ENCODE measurements at places on chromosomes 11 and 22. TPM values are rescaled to one million over a fixed set of nuclear protein-coding genes. Genes with fewer than 3 reads are reported as not detected.

- H3K4me3 ChIP-seq, result peak overlapping the region; percentile 66
- H3K27me3 ChIP-seq, result peaks cover 57% of the 10 kb centered on the region
- peak overlapping the region; percentile 88 for H3K27ac ChIP-seq
- H3K36me3 ChIP-seq, result peaks cover 20% of the 10 kb centered on the region
- peaks cover 37% of the 10 kb centered on the region for H3K4me1 ChIP-seq
These were observed 1.2 kb upstream of the TMEM45B start for GRCh38 chr11:129814244-129815014.

The DNAJC4 gene
- 40.8 TPM for total RNA-seq

DNA sequence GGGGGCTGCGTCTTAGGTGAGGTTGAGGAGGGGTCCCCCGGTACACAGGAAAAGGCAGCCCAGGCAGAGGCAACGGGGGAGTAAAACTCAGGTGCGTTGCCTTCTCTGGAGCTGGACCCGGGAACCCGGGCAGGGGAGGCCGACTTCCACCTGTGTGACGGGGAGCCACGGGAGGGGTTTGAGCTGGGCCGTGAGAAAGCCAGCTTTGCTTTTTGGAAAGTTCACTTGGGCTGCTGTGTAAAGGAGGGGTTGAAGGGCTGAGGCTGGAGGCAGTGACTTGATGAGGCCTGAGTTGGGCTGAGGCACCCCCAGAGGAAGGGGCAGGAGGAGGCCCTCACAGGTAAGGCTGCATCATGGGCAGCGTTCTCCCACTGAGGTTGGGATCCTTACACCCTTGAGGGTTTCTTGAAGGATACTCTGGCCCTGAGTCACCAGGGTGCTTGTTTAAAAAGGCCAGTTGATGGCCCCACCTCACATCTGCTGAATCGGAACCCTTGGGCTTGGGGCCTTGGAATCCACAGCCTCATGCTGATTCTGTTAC lies 47.2 kb downstream of the CHRDL2 start:
- DNase-seq, result no peak
- H3K4me1 ChIP-seq, result no peaks in the 10 kb centered on the region
- H3K27ac ChIP-seq, result no peak overlapping the region
- H3K36me3 ChIP-seq, result no peaks in the 10 kb centered on the region
- H3K4me3 ChIP-seq, result no peak overlapping the region
- peaks cover 20% of the 10 kb centered on the region for H3K27me3 ChIP-seq

The POU2AF3 gene
- not detected for total RNA-seq

The OR2AT4 gene
- total RNA-seq, result not detected

DNA sequence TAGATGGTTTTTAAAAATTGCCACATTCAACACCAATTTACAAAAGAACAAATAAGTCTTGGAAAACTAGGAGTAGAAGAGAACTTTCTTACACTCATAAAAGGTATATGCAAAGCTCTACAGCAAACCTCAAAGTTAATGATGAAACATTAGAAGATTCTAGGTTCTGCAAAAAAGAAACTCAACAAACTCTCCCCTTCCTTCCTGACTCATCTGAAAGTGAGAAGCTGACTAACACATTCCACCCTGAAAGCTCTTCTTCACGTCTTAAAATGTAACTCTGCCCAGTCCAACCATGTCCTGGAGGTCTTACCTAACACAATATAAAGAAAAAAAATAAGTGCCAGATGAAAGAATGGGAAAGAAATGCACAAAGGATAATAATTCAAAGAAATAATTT lies 218.9 kb upstream of the ISX start:
- H3K27me3 ChIP-seq, result no peaks in the 10 kb centered on the region
- DNase-seq, result no peak
- H3K27ac ChIP-seq, result no peak overlapping the region
- no peaks in the 10 kb centered on the region for H3K4me1 ChIP-seq
- no peaks in the 10 kb centered on the region for H3K36me3 ChIP-seq

DNA sequence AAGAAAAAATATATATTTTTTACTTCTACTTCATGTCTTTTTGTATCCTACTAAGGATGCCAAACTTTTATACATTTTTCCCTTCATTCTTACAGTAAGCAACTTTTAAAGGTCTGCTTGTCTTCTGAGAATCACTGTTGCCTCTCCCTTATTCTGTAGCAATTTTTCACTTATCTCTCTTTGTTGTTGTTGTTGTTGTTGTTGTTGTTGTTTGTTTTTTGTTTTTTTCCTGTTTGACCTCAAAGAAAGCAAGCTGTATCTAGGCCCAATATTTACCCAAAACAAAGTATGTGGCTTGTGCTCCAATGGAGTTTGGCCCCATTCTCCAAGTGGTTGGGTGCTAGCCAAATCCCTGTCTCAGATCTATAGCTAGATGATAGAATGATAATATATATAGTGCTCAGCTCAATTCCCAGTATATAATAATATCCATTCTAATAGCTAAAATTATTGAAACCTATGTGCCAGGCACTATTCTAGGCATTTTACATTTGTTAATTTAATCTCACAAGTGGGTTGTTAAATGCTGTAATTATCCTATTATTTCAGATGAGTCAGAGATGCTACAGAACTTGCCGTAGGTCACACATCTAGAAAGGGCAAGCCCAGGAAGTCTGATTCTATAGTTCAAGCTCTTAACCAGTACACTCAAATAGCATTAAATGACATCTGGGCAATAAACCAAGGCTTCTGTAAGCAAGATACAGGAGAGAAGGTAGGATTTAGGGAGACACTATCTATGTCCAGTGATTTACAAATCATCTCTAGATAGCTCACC lies 205.1 kb upstream of the PITPNB start:
- no peak overlapping the region for H3K27ac ChIP-seq
- H3K4me3 ChIP-seq, result no peak overlapping the region
- H3K4me1 ChIP-seq, result no peaks in the 10 kb centered on the region
- H3K36me3 ChIP-seq, result no peaks in the 10 kb centered on the region
- no peak for DNase-seq
- peaks cover 8% of the 10 kb centered on the region for H3K27me3 ChIP-seq

The DEPDC7 gene
- 1.1 TPM for total RNA-seq

DNA sequence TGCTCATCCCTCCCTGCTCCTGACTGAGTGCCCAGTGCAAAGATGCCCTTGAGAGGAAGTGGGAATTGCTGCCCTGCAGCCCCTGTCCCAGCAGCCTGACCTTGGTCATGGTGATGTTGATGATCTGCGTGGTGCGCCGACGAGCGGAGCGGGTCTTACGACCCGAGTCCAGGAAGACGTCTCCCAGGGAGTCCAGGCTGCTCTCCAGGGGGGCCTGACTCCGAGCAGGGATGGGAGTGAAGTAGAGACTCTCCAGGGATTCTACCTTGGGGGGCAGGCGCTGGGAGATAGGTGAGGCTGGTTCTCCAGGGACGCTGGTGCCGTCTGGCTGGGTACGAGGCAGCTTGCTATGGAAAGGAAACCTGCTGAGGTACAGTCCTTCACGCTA lies 8.4 kb downstream of the IL18BP start:
- H3K36me3 ChIP-seq, result peaks cover 77% of the 10 kb centered on the region
- H3K27ac ChIP-seq, result no peak overlapping the region
- no peak overlapping the region for H3K4me3 ChIP-seq
- no peaks in the 10 kb centered on the region for H3K27me3 ChIP-seq
- H3K4me1 ChIP-seq, result no peaks in the 10 kb centered on the region

GRCh38 chr22:28812516-28812915 lies 12.1 kb upstream of the XBP1 start:
- H3K27ac ChIP-seq, result peak overlapping the region; percentile 99
- peak overlapping the region; percentile 77 for H3K4me3 ChIP-seq
- peaks cover 85% of the 10 kb centered on the region for H3K4me1 ChIP-seq
- H3K36me3 ChIP-seq, result peaks cover 56% of the 10 kb centered on the region
- DNase-seq, result no peak
- H3K27me3 ChIP-seq, result no peaks in the 10 kb centered on the region

The CSNK2A3 gene
- total RNA-seq, result 1.9 TPM

GRCh38 chr22:50118557-50119168 lies 28.9 kb downstream of the MOV10L1 start:
- peaks cover 23% of the 10 kb centered on the region for H3K27me3 ChIP-seq
- H3K4me3 ChIP-seq, result no peak overlapping the region
- H3K27ac ChIP-seq, result no peak overlapping the region
- H3K36me3 ChIP-seq, result no peaks in the 10 kb centered on the region
- H3K4me1 ChIP-seq, result no peaks in the 10 kb centered on the region
- DNase-seq, result no peak

The OR8D4 gene
- not detected for total RNA-seq

- H3K4me3 ChIP-seq, result no peak overlapping the region
- H3K36me3 ChIP-seq, result no peaks in the 10 kb centered on the region
These were observed 491.8 kb downstream of the TMEM135 start for GRCh38 chr11:87529486-87529885.

DNA sequence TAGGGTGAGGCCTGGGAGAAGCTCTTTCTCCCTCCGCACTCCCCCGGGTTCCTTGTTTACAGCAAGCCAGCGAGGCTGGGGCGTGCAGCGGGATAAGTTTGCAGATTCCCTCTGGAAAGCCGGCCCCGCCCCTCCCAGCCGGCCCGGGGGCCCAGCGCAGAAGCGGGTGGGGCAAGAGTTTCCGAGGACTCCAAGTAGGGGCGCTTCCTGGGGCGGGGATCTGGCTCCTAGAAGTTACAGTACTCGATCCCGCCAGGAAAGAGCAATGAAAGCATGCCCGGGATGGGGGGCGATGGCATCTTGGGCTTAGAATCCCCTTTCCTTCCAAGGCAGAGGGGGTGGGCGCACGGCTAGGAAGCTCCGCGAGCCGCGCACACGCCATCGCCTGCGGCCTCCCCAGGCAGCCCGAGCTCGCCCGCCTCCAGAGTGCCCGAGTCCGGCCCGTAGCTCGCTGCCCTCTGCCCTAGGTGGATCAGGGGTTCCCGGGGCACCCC lies 385 bp downstream of the TST start:
- H3K4me1 ChIP-seq, result peaks cover 20% of the 10 kb centered on the region
- no peaks in the 10 kb centered on the region for H3K27me3 ChIP-seq
- no peak overlapping the region for H3K27ac ChIP-seq

The TMEM191B gene
- total RNA-seq, result 1.3 TPM

The KCNJ5 gene
- not detected for total RNA-seq

The CD6 gene
- 293 TPM for total RNA-seq

DNA sequence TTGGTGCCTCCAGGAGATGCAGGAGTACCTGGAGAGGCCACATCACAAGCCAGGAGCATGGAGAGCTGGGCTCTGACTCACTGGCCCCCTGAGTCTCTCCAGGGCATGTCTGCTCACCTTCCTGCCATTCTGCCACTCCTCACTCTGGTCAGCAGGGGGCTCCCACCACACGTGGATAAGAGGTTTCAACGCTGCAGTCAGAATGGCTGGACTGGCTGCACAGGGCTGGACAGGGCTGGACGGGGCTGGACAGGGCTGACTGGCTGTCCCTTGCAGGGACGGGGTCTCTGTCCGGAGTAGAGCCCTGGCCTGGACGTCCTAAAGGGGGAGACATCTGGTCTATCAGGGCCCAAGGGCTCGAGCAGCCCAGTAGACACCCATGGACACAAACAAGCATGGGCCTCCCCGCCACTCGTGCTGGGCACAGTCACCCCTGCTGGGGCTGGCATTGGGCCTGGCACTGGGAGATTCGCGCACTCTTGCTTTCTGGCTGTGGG lies 34.6 kb downstream of the CYTH4 start:
- H3K4me1 ChIP-seq, result peaks cover 37% of the 10 kb centered on the region
- H3K4me3 ChIP-seq, result no peak overlapping the region
- DNase-seq, result peak; percentile 79

DNA sequence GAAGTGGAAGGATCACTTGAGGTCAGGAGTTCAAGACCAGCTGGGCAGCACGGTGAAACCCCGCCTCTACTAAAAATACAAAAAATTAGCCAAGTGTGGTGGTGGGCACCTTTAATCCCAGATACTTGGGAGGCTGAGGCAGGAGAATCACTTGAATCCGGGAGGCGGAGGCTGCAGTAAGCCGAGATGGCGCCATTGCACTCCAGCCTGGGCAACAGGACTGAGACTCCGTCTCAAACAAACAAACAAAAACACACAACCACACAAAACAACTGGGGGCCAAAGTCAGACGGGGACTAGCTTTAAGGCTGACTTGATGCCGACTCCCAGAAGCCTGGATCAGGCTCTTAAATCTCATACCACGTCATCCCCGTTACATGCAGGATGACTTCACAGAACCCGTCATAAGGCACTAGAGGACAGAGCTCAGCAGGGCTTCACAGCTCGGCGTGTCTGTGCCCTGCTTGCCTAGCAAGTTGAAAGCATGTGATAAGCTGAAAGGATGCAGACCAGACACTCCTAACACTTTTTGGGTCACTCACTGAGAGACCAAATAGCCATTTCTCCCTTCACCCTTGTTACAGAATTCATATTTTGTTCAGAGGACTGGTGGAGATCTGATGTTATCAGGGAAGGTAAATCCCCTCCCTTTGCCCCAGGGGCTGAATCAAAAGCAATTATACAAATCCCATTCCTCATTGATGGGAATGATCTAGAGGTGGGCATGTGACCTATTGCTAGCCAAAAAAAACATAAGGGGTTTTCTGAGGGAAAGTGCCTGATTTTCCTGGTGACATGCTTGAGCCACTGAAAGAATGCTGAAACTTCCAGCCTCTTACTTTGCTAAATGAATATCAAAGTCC lies 65.4 kb downstream of the GAB2 start:
- DNase-seq, result no peak
- no peaks in the 10 kb centered on the region for H3K27me3 ChIP-seq
- no peak overlapping the region for H3K27ac ChIP-seq

GRCh38 chr11:107688322-107688918 lies 23.4 kb downstream of the SLN start:
- H3K27me3 ChIP-seq, result peaks cover 20% of the 10 kb centered on the region
- H3K27ac ChIP-seq, result no peak overlapping the region
- H3K4me3 ChIP-seq, result no peak overlapping the region
- peaks cover 4% of the 10 kb centered on the region for H3K4me1 ChIP-seq

DNA sequence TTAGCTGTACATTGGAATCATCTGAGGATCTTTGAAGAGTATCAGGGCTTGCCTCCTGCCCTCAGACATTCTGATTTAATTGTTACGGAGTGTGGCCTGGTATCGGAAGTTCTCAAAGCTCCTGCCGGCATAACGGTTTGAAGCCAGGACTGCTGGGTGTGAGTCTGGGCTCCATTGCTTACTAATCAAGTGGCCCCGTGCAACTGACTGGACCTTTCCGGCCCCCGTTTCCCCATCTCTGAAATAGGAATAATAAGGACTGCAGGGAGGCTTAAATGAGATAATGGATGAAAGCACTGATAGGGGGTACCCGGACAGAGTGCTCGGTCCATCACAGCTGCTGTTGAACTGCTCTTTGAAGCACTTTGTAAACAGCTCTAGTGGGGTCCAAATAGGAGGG lies 1.7 kb downstream of the PLEKHB1 start:
- peaks cover 14% of the 10 kb centered on the region for H3K4me1 ChIP-seq
- no peaks in the 10 kb centered on the region for H3K27me3 ChIP-seq
- no peak overlapping the region for H3K27ac ChIP-seq
- no peak for DNase-seq
- no peaks in the 10 kb centered on the region for H3K36me3 ChIP-seq

GRCh38 chr11:113124006-113124405 lies 162.8 kb downstream of the NCAM1 start:
- H3K4me3 ChIP-seq, result no peak overlapping the region
- no peaks in the 10 kb centered on the region for H3K4me1 ChIP-seq
- H3K27ac ChIP-seq, result no peak overlapping the region
- H3K36me3 ChIP-seq, result no peaks in the 10 kb centered on the region
- DNase-seq, result no peak
- peaks cover 12% of the 10 kb centered on the region for H3K27me3 ChIP-seq

DNA sequence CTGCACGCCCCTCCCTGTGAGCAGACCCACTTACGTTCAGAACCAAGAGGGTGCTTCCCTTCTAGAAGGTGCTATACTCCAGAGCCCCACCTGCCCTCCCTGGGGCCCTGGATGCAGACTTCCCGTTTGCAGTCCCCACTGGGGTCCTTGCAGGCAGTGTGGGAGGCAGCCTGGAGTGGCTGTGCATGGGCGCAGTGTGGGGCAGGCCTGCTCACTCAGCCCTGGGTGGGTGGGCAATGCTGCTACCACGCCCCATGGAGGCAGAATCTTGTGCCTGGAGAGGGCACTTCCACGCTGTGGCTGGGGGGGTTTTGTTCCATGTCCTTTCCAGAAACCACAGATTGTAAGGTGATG lies 116.2 kb downstream of the KCNQ1OT1 start:
- DNase-seq, result peak; percentile 10
- H3K4me1 ChIP-seq, result no peaks in the 10 kb centered on the region

The TUBA8 gene
- total RNA-seq, result 1.4 TPM

Measured in activated CD4-positive, alpha-beta memory T cell treated with anti-CD3 and anti-CD28 coated beads, Interleukin-2, amount 10 ng/mL, durations not matched to agents 7 days and 5 days (primary cell).